ENCODE measurements at places on chromosomes 4 and X. TPM values are rescaled to one million over a fixed set of nuclear protein-coding genes. Genes with fewer than 3 reads are reported as not detected.

TGIF2LX gene
- not detected for total RNA-seq

ACOT9 gene
- 81.1 TPM for total RNA-seq

HAUS3 gene
- 6.3 TPM for total RNA-seq

RIPPLY1 gene
- total RNA-seq = not detected

CSAG2 gene
- total RNA-seq = not detected

FABP2 gene
- total RNA-seq = 2.5 TPM

PSAPL1 gene
- total RNA-seq = not detected

IL1RAPL1 gene
- total RNA-seq = 2.9 TPM

RIBC1 gene
- total RNA-seq = 0.40 TPM

DNA sequence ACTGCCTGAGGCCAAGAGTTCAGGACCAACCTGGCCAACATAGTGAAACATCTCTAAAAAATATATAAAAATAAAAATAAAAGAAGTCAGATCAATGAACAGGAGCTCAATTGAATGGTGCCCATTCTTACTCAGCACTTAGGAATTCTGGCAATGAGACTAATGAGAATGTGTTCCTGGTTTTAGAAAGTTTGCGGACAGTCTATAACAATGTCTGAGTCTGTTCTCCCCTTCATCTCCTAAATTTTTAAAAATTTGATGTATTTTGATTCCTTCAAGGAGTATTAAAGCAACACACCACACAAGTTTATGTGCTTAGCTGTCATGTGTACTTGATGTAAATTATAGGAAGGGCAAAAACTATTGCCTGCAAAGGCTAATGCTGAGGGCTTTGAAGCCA lies 30.6 kb upstream of the KCNIP4 start:
- no peak for DNase-seq

DNA sequence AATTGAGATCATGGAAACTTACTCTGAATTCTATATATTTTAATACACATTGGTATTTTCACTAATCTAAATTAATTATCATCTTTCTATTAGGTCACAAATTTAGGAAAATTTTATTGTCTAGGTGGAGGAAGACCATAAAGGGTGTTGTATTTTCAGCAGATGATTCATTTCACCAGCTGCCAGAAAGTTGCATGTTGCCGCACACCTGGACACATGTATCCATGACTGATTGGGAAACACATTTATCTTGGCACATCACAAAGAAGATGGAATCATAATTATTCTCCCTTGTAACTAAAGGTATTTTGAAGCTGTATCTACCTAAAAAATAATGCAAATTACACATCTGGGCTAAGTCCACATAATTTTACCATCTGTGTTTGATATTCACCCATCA lies 33.1 kb downstream of the SLC7A11 start:
- DNase-seq = no peak

DNA sequence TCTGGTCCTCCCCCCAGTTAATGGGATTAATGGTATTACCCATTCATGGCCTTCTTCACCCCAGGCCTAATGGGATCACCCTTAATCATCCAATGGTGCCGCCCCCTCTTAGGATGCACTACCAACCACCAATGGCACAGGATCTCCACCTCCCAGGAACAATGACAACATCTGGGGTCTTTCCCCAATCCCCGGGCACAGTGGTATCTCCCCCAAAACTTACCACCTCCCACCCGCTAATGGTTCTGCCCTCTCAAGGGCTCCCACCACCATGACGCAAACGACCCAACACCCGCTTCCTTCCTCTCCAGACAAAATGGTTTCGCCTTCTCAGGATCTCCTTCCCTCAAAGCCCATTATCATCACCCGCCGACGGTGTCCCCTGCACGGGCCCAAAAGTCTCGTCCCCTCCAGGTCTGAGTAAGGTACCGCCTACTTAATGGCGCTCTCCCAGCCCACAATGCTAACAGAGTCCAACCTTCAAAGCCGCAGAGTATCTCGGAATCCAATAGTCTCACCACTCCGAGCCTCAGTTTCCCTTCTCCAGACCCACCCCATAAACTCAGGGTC lies 458 bp downstream of the GRIPAP1 start:
- DNase-seq = peak; percentile 9

GRCh38 chr4:2927696-2928075 lies 35.5 kb downstream of the NOP14 start:
- DNase-seq = no peak

DNA sequence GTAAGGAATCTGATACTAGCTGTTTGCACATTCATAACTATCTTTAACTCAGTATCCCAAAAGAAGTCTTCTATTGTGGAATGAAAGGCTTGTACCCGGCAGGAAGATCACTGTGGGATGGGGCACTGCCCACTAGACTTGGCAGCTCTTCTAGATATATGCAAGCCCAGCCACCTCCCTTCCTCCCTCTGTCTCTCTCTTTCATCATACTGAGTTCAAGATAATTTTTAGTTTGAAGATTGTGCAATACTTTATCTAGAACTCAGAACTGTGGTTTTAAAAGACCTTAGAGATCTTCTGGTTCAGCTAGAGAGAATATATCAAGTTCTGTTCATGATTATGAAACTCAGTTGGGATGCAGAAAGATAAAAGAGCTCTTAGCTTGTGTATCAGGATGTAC lies 22.5 kb upstream of the GPR34 start:
- DNase-seq = no peak

DNA sequence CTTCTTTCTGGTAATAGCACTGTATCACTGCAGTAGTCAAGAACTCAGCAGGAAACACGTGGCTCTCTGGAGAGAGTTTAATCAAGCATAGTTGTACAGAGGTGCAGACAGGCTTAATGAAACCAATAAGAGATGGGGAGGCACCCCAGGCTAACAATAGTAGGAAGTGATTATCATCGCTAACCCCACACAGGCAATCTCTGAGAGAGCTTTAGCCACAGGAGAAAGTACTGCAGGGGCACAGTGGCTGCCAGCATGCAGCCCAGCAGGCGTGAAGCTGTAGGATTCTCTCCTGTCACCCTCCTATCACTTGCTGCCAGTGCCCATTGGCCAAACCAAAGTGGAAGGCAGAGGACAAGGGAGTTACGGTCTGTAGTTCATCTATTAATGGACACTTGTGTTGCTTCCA lies 450.0 kb upstream of the RASGEF1B start:
- DNase-seq = peak; percentile 25

GRCh38 chr4:32133734-32134133 lies 1413.6 kb downstream of the PCDH7 start:
- DNase-seq = no peak

DNA sequence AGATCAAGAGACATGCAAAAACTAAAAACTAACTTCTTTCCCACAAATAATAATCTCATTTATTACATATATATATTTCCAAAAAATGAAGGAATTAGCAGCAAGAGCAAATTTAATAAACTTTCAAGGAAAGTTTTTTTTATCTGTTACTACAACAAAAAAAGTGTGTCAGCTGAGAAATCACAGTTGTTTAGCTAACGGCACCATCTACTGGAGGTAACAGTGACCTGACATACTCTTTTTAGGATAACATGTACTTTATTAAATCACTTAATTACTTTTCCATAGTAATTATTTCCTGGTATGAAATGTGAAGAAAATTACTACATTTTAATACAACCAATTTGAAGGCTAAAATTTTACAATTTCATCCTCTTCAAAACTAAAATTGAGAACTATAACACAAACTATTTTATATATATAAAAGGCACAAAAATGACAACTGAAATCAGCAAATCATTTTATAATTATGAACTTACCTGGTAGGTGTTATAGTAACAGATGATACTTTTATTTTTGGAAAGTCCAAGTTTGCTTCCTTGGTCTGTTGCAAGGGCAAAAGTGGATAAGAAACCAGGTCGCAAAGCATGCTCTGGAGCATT lies 9.1 kb downstream of the LAMTOR3 start:
- DNase-seq = no peak

- no peak for DNase-seq
These were observed 11.5 kb downstream of the RAB9A start for GRCh38 chrX:13700380-13700779.

DNA sequence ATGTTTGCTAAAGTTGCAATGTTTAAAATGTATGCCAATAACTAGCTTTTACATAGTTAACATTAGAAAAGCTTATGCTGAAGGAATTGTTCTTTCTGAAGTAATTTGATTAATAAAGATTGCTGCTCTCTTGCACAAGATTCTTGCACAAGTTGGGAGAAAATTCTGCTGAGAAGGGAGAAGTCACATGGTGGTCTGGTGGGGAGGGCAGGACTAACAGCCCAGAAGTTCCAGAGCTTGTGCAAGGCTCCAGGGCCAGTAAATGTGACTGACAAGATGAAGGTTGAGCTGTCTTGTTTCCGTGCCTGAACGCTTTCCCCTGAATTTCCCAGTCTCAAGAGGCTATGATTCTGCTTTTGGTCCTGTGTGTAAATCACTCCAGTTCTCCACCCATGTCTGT lies 112.9 kb upstream of the VCX start:
- no peak for DNase-seq

DNA sequence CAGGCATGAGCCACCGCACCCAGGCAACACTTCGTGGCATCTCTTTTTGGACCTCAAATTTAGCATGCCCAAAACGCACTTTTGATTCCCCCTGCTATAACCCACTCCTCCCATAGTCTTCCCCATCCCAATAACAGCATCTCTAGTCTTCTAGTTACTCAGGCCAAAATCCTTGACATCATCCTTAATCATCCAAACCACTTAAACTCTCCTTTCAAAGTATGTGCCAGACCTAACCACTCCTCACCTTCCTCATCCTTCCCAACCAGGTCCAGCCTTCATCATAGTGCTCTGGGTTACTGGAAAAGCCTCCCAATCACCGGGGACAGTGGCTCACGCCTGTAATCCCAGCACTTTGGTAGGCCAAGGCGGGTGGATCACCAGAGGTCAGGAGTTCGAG lies 41.9 kb downstream of the AFAP1 start:
- DNase-seq = no peak

DNA sequence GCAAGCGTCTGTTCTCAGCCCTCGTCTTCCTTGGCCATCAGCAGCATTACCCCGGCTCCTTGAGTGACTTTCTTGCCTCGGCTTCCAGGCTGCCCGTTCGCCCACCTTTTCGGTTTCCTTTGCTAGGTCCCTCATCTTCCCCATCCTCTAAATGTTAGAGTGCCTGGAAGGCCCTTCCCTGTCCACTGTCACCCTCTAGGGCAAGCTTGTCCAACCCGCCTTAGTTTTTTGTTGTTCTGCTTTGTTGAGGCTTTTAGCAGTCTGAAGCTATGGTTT lies 62.7 kb downstream of the TBC1D14 start:
- no peak for DNase-seq

DNA sequence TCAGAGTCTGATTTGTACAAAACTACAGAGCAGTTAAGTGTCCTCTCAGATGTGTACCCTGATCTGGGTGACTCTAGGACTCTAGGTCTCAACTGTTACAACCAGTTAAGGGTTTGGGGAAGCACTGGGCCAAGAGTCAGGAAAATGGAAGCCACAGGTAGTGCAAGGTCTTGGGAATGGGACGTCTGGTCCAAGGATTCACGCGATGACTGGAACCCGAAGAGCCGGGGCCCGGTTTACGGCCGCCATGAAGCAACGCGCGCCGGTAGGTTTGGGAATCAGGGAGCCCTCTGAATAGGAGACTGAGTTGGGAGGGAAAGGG lies 321 bp upstream of the HPRT1 start:
- no peak for DNase-seq

- no peak for DNase-seq
These were observed 153.7 kb downstream of the AMELX start for GRCh38 chrX:11446949-11447348.

- peak; percentile 65 for DNase-seq
These were observed 183.2 kb downstream of the FBXW7 start for GRCh38 chr4:152352622-152353116.

DNA sequence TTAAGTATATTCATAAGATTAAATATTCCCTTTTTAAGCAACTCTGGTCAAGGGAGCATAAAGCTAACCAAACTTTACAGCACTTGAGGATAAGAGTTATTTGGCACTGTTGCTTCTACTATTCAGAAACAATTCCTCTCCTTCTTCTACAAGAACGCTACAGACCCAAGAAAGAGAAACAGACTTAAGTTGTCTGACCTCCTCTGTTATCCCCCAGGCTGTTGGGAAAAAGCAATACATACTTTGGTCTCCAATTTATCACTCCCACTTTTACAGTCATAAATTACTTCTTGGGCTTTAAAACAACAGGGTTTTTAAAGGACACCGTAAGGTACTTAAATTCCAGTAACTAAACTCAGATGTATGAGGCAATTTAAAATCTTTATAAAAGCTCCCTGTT lies 147.4 kb downstream of the COL25A1 start:
- no peak for DNase-seq

GRCh38 chrX:23841847-23842522 lies 59.0 kb downstream of the SAT1 start:
- DNase-seq = no peak
